ENCODE measurements at places on chromosomes 12 and 14.

GRCh38 chr14:44531658-44532057, 24.6 kb upstream of the FSCB start:
- no peak for DNase-seq

DNA sequence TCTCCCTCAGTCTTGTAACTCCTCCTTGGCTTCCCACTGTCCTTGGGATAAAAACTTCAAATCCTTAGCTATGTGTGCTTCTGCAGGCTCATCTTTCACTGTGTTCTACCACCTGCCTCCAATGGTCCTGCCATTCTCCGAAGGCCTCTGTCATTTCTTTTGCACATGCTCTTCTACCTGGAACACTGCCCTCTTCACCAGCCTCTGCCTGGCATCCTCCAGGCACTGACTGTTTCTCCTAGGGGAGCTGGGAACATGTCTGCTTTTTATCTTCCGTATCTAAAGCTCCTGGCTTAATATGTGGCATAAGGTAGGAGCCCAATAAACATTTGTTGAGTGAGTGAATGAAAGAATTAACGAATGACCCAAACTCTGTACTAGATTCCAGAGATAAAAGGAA, 603.3 kb upstream of the TMEM132C start:
- no peak for DNase-seq

GRCh38 chr12:70197345-70197744, 45.9 kb upstream of the CNOT2 start:
- peak; percentile 62 for DNase-seq

- DNase-seq = peak; percentile 16
Observed at GRCh38 chr12:53190108-53190729, 9.5 kb upstream of the CSAD start.

DNA sequence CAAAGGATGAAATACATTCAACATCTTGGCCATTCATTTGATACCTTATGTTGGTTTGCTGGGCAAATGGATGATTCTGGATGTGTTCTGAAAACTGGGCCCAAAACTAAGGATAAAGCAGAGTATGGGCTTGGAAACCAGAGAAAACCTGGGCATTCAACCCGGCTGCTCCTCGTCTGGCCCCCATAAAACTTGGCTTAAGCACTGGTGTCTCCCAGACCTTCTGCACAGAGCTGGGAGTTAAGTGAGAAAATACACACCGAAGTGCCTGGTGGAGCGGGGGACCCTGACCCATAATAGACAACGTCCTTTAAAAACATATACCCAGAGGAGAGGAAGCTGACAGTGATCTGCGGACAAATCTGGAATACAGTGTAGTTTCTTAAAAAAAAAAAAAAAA, 112.5 kb downstream of the FOXN3 start:
- DNase-seq = no peak

DNA sequence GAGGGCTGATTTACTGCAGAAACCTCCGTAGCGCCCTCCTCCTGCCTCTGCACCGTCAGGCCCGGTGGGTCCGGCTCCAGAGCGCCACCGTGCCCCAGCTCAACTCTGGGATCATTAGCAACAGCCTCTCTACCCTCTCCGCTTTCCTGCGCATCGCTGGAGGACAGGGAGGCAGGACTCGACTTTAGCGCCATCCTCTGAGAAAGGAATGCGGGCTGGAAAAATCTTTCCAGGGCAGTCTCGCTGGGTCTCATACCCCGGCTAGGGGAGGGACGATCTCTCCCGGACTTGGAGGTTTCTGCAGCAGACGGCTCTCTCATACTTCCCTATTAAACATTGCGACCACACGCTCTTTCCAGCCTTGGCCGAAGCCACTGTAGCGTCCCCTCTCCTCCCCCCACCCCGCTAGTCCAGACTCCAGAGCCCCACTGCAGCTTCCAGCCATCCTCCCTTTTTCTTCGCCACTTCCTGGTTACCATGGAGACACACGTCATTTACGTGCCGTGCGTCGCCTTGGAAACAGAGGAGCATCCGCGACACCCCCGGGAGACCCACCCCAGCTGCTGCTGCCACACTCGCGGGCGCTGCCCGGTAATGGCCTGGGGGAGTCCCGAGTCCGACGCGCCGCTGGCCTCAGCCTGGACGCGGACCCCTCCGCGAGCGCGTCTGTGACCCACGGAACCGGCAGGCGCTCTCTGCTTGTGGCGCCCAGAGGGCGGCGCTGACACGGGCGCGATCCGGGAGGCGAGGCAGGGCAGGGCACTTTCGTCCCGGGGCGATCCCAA, at the start of gene CCDC184:
Gene CCDC184 (plus strand): TSS at position 554 of the 785 bp plus-strand sequence. CDS start 479 bp downstream, outside the sequence.
- peak; percentile 70 for DNase-seq

DNA sequence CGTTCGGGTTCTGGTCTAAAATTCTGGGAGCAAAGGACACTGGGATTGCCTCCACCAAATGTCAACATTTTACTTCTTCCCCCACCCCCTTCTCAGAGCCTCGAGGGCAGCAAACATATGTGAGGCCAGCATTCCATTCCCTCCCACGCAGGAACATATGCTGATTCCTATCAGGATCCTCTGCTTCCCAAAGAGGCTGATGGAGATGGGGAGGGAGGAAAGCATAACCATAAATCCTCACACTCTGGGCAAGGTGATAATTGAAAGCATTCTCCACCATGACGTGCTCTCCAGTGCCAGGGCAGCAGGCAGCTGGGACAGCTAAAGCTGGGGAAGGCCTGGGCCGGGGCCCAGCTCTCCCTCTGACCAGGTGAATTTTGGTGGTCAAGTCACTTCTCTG, 395.0 kb downstream of the ZFP36L1 start:
- DNase-seq = no peak

- DNase-seq = no peak
Observed at GRCh38 chr12:51687177-51687576, 96.1 kb downstream of the SCN8A start.
